ENCODE measurements at places on chromosomes 12 and 14.
A peak's percentile ranks its signal among the peaks of the same experiment; 100 is the strongest.

GRCh38 chr14:79370969-79371368 lies 840.3 kb downstream of the DIO2 start:
- DNase-seq, result no peak

GRCh38 chr12:130933269-130933995 lies 20.3 kb upstream of the ADGRD1 start:
- DNase-seq, result no peak

- no peak for DNase-seq
Observed at GRCh38 chr12:48782457-48783395, 6.2 kb downstream of the ADCY6 start.

- DNase-seq, result no peak
Observed at GRCh38 chr14:36915081-36915480, 253.4 kb downstream of the PAX9 start.

GRCh38 chr14:97273540-97273939 lies 476.4 kb downstream of the VRK1 start:
- DNase-seq, result no peak

- no peak for DNase-seq
Observed at GRCh38 chr14:57748279-57748678, 117.6 kb downstream of the SLC35F4 start.

DNA sequence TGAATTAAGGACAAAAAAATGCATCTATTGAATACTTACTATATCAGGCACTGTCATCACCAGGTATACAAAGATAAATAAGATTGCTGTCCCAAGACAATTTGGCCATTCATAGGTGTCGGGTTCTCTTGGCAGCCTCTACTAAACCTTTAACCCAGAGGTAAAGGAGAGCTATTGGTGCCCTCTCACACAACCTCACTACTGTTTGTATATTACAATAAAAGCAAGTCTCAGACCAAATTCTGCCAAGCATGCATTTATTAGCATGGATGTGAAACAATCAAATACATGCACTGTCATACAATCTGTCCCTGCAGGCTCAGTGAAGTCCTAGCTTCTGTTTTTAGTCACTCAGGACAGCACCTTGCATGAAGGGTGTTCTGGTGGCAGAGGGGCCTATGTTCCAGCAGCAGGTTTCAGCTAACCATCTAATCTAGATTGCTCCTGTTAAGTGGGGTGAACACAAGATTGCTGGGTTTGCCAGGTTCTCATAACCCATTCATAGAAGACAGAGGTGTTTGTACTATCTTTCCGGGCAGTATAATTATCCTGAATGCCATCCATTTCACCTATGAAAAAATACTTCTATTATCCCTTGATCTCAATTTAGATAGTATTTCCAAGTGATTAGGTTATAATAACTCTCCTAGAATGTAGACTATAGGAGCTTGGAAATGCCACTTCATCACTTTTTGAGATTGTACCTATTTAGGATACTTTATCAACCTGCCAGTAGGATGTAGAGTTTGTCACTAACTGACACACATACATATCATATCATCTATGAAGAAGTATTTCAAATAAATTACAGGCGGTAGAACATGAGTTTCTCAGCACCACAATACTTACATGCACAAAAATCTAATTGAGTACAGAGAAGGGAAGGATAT lies 254.0 kb upstream of the KRR1 start:
- DNase-seq, result no peak

DNA sequence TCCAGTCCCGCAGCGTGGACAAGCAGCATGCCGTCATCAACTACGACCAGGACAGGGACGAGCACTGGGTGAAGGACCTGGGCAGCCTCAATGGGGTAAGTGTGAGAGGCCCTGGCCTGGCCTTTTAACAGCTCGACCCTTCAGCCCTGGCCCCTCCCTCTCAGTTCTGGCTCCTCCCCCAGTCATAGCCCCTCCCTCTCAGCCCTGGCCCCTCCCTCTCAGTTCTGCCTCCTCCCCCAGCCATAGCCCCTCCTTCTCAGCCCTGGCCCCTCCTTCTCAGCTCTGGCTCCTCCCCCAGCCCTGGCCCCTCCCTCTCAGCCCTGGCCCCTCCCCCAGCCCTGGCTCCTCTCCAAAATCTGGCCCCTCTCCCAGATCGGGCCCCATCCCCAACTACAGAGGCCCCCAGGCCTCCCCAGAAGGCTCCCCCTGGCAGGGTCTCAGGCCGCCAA lies 11.2 kb downstream of the CEP170B start:
- DNase-seq, result peak; percentile 25

DNA sequence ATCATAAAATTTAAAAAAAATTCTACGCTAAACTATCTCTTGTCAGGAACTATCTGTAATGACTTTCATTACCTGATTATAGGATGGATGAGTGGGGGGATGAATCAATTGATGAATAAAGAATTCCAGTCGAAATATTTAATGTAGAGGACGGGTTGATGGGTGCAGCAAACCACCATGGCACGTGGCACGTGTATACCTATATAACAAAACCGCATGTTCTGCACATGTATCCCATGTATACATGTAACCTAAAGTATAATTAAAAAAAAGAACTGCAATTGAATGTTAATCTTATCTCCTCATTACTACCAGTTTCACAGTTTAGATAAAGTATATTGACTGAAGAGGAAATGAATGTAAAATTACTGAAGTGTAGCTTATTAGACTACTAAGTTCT lies 23.4 kb downstream of the LRRIQ1 start:
- DNase-seq, result no peak

- DNase-seq, result peak; percentile 27
Observed at GRCh38 chr12:89770391-89770790, 61.8 kb upstream of the ATP2B1 start.

DNA sequence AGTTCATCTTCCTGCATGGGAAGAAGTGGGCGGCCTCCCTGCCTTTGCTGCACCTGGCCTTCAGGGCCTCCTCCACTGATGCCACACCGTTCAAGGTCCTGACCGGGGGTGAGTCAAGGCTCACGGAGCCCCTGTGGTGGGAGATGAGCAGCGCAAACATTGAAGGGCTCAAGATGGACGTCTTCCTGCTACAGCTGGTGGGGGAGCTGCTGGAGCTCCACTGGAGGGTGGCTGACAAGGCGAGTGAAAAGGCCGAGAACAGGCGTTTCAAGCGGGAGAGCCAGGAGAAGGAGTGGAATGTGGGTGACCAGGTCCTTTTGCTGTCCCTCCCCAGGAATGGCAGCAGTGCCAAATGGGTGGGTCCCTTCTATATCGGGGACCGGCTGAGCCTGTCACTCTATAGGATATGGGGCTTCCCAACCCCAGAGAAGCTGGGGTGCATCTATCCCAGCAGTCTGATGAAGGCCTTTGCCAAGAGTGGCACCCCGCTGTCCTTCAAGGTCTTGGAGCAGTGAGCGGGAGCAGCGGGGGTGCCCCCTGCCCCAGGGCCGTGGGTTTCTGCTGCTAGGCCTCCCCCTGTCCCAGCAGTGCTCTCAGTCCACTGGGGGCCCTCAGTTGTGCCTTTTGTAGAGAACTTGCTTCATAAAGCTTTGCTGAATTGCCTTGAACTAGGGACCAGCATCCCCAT lies 12.4 kb downstream of the CBLN3 start:
- no peak for DNase-seq

GRCh38 chr12:115882936-115883335 lies 394.6 kb downstream of the MED13L start:
- DNase-seq, result no peak

DNA sequence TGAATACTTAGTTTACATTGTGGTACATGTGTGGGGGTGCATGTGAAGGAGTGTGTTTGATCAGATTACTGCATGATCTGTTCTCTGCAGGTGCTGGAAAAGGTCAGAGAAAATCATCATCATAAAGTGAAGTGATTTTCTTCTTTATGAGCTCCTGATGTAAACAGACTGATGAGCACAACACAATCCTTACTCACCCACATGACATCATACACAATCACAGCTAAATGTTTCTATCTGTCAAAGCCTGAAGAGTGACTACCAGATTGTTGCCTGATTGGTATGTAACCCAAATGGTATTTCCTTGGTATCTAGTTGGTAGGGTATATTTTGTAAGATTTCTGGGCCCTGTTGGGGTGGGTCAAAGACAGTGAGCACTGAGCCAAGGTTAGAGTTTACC lies 270.8 kb downstream of the FOXG1 start:
- DNase-seq, result no peak

- DNase-seq, result no peak
Observed at GRCh38 chr14:42965512-42965911, 1358.8 kb downstream of the LRFN5 start.

- DNase-seq, result peak; percentile 58
Observed at GRCh38 chr14:87615822-87616679, 376.9 kb downstream of the GALC start.

GRCh38 chr12:59186451-59186850 lies 266.1 kb upstream of the LRIG3 start:
- DNase-seq, result no peak

DNA sequence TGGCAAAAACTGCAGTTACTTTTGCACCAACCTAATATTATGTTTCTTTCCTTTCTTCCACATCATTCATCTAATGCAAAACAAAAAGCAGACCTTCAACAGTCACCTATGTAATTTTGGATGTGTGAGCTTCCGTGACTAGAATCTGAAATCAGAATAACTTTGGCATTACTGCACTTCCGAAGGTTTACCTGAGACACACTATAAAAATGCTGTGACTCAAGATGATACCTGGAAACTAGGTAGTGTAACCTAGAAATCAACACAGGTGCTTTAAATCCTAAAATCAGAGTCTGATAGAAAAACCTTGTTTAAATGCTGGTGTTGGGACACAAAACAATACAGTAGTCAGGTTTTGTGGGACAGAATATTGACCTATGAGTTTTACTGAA lies 2.2 kb downstream of the BTBD7 start:
- no peak for DNase-seq

- DNase-seq, result no peak
Observed at GRCh38 chr12:41604830-41605229, 416.7 kb downstream of the PDZRN4 start.

DNA sequence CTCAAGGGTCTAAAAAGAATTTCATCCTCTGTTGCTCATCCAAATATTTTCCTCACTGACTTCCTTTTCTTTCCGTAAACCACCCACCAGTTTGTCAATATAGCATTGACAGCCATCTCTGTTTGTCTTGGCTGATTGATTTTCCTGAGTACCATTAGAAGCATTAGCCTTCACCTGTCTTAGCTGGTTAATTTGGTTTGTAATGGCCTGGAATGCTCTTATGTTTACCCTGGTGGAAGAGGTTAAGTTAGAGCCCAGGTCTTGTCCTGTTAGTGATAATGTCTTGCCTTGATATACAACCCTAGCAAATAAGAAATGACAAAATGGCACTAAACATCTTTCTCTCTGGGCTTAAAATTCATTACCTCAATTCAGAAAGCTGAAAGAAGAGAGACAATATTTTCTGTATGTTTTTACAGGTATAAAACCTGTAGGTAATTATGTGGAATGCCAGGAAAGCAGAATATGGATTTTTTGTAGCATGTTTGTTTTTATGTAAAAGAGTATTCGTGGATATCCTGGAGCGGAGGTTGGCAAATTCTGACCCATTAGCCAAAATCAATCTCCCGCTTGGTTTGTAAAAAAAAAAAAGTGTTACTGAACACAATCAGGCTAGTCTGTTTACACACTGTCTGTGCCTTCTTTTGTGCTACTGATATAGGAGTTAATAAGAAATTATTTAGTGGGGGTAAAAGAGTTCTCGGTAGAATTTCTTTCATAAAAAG lies 224.4 kb upstream of the DAAM1 start:
- no peak for DNase-seq

GRCh38 chr12:29858270-29858786 lies 74.6 kb upstream of the TMTC1 start:
- no peak for DNase-seq

GRCh38 chr12:95463050-95463449 lies 10.9 kb upstream of the METAP2 start:
- no peak for DNase-seq

DNA sequence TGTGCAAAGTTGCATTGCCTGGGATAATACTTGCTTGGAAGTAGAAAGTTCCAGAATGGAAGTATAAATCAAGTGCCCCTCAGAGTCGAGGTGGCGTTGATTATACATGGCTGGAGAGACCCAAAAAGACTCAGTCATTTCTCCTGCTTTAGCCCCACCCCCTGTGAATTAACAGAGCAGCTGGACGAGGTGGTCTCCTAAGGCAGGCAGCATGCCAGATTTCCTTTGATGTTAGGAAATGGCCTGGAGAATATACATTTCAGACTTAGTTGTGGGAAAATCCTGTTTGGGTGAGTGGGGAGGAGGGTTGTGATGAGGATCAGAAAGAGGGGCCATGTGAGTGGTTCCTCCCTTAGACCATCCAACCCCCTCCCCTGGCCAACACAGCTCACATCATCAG lies 406.1 kb upstream of the TMPO start:
- DNase-seq, result no peak

- DNase-seq, result no peak
Observed at GRCh38 chr14:61315313-61315712, 6.1 kb upstream of the PRKCH start.

DNA sequence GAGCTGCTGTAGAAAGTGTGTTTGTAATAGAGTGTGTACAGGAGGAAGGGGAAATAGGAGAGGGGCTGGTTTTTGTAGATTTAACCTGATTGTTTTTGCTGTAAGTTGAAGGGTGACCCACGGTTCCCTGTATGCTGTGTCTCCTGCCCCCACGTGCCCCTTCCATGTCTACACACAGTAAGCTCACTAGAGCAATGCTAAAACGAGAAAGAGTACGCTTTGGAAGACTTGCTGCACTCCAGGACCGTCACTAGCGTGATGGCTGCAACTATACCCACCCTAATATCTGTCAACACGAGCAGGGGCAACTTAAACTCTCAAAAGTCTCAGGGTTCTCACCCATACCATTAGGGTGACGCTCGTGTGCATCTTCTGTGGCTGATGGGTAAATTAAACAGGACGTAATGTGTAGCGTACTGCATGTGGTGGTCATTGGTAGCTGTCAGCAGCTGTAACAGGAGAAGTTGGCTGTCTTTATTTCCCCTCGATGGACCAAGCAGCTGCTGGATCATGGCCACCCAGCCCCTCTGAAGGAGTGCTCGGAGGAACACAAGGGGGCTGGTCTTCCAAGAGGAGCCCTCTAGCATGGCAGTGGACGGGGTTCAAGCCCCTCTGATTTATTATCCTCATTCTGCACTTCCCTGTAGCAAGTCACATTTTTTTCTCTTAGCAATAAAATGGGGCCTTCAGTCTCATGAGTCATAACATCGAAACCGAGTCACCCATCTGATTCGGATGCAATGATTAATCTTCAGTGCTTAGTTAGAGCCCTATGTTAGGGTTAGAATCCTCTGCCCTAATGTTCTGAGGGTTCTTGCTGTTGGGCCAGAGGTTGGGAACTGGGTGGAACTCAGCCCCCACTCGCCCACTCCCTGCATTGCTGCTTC lies 14.0 kb downstream of the CCND2 start:
- no peak for DNase-seq

DNA sequence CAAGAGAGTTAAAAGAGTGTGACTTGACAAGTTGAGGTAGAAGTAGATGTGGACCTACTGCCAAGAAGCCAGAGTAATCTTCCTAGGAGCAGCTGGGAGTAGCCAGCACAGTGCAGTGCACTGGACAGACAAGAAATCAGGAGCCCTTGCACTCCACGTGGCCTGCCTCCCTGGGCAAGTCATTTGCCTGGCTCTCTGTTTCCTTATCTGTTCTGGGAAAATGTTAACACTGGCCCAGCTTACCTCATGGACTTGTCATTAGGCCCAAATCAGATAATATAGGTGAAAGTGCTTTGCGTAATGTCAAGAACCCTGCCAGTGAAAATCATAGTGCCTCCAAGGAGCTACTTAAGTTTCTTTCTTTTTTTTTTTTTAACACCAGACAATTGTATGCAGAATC lies 19.2 kb downstream of the SLC7A8 start:
- peak; percentile 92 for DNase-seq

- DNase-seq, result no peak
Observed at GRCh38 chr12:87039536-87039935, 783.3 kb upstream of the MGAT4C start.
